Activated T-cell treated with anti-CD3 and anti-CD28 coated beads, Interleukin-2, amount 50 U/mL, for 1 hour (primary cell): ENCODE measurements at places on chromosomes 5 and 9.

GRCh38 chr5:74603376-74603775 is 37.2 kb downstream of the ENC1 start:
- no peak for DNase-seq

DNA sequence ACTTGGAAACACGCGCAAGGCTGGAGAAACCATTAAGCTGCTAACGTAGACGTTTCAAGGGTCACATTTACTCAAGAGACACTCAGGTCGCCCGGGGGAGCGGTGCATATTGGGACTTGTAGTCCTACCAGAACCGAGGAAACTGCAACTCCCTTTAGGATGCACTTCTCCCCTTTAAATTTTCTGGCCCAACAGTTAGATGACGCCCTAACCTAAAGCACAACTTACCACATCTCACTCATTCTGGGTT is 384 bp upstream of the DMXL1 start:
- no peak for DNase-seq

GRCh38 chr9:104941597-104941996 is 13.6 kb upstream of the ABCA1 start:
- DNase-seq = no peak

DNA sequence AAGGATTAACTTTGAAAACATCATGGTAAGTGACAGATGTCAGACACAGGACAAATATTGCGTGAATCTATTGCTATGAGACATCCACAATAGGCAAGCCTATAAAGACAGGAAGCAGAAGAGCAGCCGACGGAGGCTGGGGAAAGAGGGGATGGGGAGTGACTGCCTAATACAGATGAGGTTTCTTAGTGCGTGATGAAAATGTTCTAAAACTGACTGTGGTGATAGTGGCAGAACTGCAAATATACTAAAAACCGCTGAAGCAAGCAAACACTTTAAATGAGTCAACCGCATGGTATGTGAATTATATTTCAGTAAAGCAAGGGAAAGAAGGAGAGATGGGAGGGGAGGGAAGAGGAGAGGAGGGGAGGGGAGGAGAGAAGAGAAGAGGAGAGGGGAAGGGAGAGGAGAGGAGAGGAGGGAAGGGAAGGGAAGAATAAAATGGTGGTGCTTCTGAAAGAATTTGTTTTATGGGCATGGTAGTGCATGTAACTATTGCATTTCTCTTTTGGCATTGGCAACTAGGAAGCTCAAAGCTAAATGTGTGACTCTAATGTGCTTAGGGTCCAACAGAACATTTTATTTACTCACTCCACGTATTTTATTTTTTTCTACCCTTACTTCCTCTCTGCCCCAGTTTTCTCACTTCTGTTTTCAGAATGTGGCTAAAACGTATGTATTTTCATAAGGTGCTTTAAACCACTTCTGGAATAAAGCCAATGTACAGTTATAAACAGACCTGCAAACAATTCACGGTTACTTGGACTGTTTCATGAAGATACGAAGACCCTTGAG is 21.3 kb downstream of the AKNA start:
- DNase-seq = no peak

DNA sequence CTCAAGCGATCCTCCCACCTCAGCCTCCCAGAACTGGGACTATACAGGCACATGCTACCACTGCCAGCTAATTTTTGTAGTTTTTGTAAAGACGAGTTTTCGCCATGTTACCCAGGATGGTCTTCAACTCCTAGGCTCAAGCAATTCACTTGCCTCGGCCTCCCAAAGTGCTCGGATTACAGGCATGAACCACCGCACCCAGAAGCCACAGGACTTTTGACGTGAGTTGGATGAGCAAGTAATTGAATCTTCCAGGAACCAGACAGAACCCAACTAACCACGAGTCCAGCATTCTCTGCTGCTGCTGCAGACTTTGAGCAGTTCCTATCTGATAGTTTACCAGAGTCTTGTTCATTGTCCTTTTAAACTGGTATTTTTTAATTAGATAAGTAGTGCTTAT is 9.6 kb upstream of the ATP6V0E1 start:
- DNase-seq = no peak

DNA sequence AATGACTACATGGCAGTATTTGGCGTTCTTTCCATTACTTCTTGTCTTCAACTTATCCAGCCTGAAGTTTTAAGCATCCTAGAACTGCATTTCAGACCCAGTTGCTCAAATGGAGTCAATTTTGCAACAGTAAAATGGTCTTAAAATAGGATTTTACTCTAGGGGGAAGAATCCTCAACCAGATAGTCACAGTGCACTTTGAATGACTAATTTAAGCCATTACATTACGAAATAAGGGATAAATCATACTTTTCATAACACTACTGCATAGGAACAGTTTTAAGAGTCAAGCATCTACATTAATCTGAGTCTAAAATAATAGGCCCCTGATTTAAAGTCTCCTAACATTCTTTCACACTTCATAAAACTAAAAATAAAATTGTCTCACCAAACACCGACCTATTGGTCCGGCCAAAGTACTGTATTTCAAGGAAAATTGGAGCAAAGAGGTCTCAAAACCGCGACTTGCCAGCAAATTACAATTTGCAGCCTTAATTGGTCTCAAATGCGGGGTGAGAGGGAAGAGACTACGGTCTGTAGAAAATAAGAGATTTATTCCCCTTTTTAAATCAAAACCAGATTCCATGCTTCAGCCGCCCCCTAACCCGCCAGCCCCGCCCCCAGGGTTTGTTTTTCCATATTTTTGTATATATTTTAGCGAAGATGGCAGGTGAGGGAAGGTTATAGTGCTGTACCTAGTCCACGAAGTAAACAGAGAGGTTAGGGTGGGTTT is 1.2 kb upstream of the SMARCA2 start:
- DNase-seq = no peak

DNA sequence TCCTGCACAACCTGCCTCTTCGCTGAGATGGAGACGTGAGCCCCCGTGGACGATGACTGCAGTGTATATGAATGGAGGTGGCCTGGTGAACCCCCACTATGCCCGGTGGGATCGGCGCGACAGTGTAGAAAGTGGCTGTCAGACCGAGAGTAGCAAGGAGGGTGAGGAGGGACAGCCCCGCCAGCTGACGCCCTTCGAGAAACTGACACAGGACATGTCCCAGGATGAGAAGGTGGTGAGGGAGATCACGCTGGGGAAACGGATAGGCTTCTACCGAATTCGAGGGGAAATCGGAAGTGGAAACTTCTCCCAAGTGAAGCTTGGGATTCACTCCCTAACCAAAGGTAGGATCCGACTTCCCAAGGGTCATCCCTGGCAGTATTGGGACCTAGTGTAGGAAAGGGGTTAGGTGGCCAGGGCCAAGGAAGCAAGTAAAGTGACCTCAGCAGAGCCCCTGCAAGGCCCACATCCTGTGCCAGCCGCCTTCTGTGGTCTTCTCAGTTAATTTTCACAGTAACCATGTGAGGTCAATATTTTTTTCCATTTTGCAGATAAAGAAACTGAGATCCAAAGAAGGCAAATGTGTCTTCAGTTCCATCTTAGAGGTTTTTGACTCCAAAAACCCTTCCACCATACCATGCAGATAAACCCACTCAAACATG is 53.8 kb downstream of the NIM1K start:
- DNase-seq = no peak

DNA sequence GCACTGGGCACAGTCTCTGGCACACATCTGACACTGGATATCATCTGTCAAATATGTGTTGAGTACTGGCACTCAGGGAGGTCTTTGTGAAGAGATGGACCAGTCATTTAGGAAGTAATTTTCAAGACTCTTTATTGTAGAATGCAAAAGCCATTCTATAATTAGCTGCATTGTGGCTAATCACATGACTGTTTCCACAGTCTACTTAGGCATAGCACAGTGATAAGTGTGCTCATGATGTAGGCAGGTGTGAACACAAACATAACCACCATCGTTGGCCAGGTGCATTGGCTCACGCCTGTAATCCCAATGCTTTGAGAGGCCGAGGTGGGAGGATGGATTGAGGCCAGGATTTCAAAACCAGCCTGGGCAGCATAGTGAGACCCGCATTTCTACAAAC is 62.2 kb downstream of the CFAP77 start:
- no peak for DNase-seq

- no peak for DNase-seq
Observed at GRCh38 chr9:109556786-109557185, 58.7 kb upstream of the PTPN3 start.

GRCh38 chr9:72622186-72622585 is 100.8 kb downstream of the TMC1 start:
- no peak for DNase-seq

GRCh38 chr5:149161850-149162249 is 20.6 kb downstream of the ABLIM3 start:
- no peak for DNase-seq

DNA sequence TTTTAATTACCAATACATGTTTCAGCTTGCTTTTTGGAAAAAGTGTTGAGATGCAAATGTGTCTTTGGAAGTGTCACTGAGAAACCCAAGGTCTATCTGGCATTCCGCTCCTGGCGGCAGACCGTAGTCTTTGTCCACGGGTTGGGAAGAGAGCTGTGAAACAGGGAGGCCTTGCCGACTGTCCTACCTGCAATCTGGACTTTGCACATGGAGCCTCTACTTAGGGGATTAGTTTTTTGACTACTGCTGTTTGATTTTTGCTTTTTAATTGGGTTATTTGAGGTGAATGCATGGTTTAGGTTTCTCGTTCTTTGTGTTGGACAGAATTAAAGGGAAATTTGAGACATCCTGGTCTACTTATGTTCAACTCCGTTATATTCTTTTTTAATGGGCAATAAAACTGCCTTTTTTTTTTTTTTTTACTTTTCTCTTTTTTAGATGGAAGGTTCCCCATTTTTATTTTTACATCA is 25.7 kb downstream of the TRIO start:
- DNase-seq = no peak

DNA sequence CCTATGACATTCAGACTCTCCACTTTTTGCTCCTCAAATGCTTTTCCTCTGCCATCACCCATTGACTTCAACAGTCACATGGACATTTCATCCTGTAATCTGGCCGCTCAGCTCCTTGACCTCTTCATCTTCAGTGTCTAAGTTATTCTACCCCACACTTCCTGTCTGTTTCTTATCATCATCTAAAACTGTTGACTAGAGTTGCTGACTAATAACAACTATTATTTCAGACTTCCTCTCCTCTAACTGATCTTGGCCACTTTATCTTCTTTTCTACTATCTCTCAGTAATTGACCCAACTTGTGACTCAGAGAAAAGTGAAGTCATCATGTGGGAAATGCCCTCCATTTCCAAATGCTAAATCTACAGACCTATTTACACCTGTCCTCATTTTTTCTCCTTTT is 254.7 kb upstream of the TRPC7 start:
- DNase-seq = no peak

DNA sequence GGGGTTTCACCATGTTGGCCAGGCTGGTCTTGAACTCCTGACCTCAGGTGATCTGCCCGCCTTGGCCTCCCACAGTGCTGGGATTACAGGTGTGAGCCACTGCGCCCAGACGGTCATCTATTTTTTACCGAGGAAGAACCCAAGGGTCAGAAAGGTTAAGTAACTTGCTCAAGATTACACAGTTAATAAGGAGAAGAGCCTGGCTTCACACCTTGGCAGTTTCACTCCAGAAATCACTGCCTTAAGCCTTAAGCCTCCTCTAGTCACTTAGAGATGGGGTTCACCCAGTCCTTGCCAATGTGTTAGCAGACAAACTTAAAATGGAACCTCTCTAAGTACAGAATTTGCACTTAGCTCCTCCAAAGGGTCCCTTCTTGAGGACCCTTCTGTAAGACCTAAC is 116.3 kb downstream of the PTTG1 start:
- DNase-seq = no peak

- DNase-seq = no peak
Observed at GRCh38 chr9:126463426-126463825, 136.8 kb downstream of the MVB12B start.

GRCh38 chr9:33408087-33408486 is 5.7 kb upstream of the AQP7 start:
- DNase-seq = no peak

GRCh38 chr9:121217609-121218292 is 16.1 kb upstream of the RAB14 start:
- no peak for DNase-seq

DNA sequence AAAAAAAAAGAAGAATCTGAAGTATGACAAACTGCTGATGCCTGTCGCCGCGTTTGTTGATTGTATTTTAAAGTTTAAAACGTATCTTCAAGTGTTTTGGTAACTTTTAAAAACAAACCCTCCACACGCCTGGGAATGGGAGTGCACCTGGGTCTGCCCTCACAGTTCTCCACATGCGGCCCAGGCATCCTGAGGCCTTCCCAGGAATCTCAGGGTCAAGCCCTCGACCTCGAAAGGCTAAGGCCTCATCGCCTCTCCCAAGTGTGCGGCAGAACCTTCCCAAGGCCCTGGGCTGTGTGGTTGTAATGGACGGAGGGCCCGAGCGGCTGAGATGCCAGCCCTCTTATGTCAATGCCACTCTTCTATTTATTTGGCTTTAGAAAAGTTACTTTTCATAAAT is 94.4 kb downstream of the CAMSAP1 start:
- no peak for DNase-seq
